ENCODE measurements at places on chromosomes 1 and 21. TPM values are rescaled to one million over a fixed set of nuclear protein-coding genes. Genes with fewer than 3 reads are reported as not detected.

The PEA15 gene
- 135 TPM for total RNA-seq

The FMO3 gene
- 1.8 TPM for total RNA-seq

The TMEM52 gene
- total RNA-seq: 1.7 TPM

The LRRC38 gene
- total RNA-seq: 1.7 TPM

The RPS8 gene
- 744 TPM for total RNA-seq

The KRTAP19-4 gene
- total RNA-seq: not detected

The S100A4 gene
- total RNA-seq: 38.2 TPM

The SLC1A7 gene
- total RNA-seq: 0.06 TPM

The CSF3R gene
- total RNA-seq: 6.8 TPM

The LCE1E gene
- not detected for total RNA-seq

The AQP10 gene
- total RNA-seq: 0.30 TPM
